ENCODE measurements at places on chromosomes 3 and 15.

GRCh38 chr15:27845535-27846369 is 253.4 kb downstream of the OCA2 start:
- DNase-seq: no peak

- no peak for DNase-seq
These were observed at the start of gene TF for GRCh38 chr3:133745981-133746711. Gene TF, plus strand, starts transcription at chr3:133746393. Its CDS starts 48 bp downstream, at chr3:133746441.

DNA sequence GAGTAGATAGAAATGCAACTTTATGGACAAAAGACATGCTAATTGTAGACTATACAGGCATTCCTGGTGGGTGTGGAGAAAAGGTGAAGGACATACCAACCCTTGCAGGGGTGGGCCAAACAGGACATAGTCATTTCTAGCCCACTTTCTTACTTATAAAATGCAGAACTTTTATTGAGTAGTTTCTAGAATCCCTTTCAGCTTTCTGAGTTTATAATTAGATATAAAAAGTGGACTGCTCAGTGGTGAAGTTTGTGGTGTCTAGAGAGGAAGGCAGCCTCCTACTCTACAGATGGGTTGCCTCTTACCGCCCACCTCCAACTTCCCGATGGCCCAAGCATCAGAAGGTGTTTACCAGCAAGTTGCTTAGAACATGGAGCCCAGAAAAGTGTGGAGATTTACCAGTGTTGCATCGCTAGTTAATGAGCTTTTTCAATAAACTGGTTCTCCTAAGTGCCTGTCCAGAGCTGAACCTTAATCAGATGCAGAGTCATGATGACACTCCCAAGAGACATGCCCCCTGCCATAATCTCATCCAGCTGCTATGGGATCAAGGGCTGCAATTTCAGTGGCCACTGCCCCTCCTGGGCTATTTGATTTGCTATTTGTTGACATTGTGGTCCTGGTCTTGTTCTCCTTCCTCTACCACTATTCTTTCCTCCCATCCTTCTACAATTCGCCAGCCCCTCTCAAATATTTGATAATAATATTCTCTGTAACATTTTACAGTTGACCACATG is 77.5 kb upstream of the STRIT1 start:
- DNase-seq: no peak

DNA sequence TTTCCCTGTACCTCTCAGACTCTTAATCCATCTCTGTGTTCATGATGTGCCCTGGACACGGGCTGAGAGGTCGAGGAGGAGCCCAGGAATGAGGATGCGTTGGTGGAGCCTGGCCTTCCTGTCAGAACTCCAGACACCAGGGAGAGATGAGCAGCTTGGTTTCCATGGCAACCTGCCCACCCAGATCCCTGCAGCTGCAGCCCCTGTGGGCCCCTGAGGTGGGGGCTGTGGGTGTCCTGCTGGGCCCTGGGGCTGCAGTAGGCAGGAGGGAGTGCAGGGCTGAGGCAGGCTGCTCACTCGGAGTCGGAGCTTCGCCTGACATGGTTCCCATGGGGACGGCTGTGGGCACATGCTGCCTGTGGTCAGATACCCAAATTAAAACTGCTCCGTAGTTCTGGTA is 7.7 kb upstream of the SCN10A start:
- DNase-seq: no peak

DNA sequence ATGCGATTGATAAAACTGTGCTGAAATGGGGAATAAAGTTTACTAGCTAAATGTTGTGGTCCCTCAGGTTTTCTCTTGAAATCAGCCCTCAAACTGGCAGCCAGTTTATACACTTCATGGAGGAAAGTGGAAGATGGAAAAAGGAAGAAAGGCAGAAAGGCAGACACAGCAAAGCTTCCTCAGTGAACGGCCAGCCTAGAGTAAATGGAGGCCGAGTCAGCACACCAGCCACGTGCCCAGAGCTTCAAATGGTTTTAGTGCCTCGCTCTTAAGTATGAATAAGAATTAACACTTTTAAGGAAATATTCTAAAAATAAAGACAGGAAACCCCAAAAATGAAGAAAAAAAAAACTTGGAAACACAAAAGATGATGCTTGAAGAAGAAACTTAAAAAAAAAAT is 48.3 kb downstream of the GNB4 start:
- DNase-seq: no peak

- no peak for DNase-seq
These were observed 5.0 kb downstream of the CHRNA7 start for GRCh38 chr15:32035285-32035684.

GRCh38 chr3:175005881-175006280 is 146.7 kb downstream of the NAALADL2 start:
- peak; percentile 20 for DNase-seq

GRCh38 chr3:46845397-46845859 is 17.8 kb downstream of the MYL3 start:
- peak; percentile 69 for DNase-seq

- no peak for DNase-seq
These were observed 5.8 kb downstream of the TRAK1 start for GRCh38 chr3:42096796-42097565.

DNA sequence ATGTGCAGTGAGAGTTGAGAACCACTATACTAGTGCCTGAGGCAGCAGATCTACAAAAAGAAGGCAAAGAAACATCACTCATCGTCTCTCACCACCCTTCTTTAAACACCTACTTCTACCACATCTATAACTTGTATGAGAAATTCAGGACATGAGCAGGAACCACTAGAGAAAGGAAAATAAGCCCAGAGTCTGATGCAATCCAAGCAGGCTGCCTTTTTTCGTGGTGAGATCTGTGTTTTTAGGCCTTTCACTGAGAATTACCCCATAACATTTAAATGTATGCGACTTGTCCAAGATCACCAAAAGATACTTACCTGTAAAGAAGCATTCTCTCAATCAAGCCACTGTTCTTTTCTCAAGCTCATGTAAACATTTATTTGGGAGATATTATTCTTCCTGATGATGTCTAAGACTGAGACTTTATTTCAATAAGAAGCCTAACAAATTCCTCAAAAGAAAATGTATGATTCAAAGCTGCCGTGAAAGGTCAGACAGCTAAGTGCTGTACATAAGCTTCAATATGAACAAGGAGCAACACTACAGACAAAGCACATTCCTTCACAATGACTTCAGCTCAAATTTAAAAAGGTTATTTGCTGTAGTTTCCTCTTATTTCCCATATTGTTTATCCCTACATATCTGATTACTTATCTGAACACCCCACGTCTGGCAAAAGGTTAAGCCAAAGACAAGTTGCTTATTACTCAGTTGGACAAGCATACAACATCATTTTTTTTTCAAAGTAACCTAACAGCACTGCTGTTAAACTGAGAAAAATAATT is 16.5 kb downstream of the SPICE1 start:
- no peak for DNase-seq

All from right lung (tissue), 10 donors.